Uterus (tissue), 4 donors: ENCODE measurements at places on chromosomes 2 and 18.

DNA sequence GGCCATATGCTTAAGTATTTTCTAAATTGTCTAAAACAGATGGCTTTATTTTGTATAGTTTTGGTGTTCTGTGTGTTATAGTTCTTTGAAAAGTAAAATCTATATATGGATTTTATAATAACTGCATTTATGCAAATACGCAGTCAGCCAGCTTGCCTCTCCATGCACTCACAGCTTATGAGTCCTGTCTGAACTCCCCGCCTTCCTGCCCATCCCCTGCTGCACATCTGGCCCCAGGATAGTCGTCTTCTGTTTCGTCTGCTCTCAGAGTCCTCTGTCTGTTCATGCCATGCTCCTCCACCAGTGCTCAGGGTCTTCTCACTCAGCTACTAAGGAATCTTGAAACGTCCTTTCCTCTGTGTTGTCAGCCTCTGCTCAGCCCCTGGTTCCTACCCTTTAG lies 28.2 kb upstream of the ANKRD62 start:
- H3K27me3 ChIP-seq, result no peaks in the 10 kb centered on the region
- no peaks in the 10 kb centered on the region for H3K36me3 ChIP-seq
- no peak overlapping the region for H3K4me3 ChIP-seq
- H3K4me1 ChIP-seq, result no peaks in the 10 kb centered on the region

GRCh38 chr2:1607236-1607920 lies 136.9 kb downstream of the PXDN start:
- no peaks in the 10 kb centered on the region for H3K27me3 ChIP-seq
- H3K27ac ChIP-seq, result no peak overlapping the region
- H3K4me1 ChIP-seq, result no peaks in the 10 kb centered on the region

DNA sequence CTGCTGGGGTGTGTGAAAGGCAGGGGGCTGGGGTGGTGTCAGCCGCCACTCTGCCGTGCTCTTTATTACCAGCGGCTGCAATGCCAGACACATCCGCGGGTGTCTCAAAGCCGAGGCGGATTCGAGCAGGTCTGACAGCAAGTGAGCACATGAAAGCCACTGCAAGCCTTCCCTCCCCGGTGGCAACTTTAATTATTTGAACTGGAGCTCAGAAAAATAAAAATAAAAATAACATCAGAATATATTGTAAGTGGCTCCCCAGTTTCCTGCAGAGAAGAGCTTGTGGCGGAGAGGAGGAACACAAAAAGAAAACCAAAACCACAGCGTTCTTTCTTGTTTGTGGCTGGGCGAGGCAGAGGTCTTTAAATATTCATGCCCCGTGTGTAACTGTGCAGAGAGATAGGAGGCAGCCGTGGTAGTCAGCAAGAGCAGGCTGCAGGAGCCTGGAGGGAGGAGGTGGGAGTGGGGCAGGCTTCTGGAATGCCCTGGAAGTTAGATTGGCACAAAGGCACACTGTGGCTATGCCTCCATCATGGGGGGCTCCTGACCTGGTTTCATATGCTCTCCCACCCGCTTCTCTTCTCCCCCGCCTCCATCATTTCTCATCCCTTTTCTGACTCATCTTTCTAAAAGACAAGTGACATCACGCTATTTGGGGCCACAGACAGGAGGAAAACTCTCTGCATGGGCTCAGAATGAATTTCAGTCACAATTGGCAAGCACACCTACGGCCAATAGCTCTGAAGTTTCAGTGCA lies 199.8 kb downstream of the CLIP4 start:
- H3K4me3 ChIP-seq, result no peak overlapping the region
- DNase-seq, result no peak
- H3K27me3 ChIP-seq, result no peaks in the 10 kb centered on the region
- no peaks in the 10 kb centered on the region for H3K36me3 ChIP-seq

- H3K4me1 ChIP-seq, result no peaks in the 10 kb centered on the region
- no peaks in the 10 kb centered on the region for H3K36me3 ChIP-seq
- no peak for DNase-seq
- no peaks in the 10 kb centered on the region for H3K27me3 ChIP-seq
- H3K27ac ChIP-seq, result no peak overlapping the region
These were observed 23.3 kb downstream of the CTAGE1 start for GRCh38 chr18:22394428-22394827.

DNA sequence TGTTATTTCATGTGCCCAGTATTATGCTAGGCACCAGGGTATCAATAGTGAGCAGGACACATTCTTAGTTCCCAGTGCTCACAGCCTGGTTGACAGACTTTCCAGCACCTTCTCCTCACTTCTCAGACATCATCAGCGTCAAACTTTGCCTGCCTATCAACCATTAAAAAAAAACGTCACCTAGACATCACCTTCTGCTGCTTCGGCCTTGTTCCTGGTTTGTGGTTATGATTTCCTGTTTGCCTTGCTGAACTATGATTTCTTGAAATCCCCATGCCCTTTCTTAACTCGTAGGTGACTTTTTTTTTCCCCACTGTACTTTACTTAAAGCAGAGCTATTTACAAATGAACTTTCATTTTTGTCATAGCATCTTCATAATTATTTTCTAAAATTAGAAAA lies 60.4 kb upstream of the NABP1 start:
- DNase-seq, result no peak
- no peaks in the 10 kb centered on the region for H3K36me3 ChIP-seq
- H3K4me1 ChIP-seq, result no peaks in the 10 kb centered on the region
- H3K27ac ChIP-seq, result no peak overlapping the region
- H3K4me3 ChIP-seq, result no peak overlapping the region

DNA sequence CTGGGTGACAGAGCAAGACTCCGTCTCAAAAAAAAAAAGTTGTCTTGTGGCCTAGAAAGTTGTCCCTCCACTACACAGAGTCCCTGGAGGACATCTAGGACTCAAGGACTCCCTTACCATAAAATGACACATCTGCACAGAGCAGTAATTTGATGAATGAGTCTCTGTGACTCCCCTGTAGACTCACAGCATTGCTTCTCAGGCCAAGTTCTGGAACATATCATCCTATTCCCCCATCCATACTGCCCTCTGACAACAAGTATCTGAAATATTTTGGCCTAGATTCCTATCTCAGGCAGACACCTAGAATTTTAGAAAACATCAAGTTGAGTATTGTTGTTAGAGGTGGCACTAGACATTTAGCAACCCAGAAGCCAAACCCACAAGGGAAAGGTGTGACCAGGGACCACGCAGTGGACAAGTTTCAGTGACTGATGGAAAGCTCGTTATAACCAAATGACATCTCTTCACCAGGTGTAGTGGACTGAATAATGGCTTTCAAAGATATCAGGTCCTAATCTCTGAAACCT lies 97.9 kb upstream of the ATP8B1 start:
- no peak for DNase-seq
- H3K4me1 ChIP-seq, result no peaks in the 10 kb centered on the region
- H3K36me3 ChIP-seq, result no peaks in the 10 kb centered on the region
- H3K4me3 ChIP-seq, result no peak overlapping the region

GRCh38 chr18:48627216-48627615 lies 88.4 kb downstream of the CTIF start:
- no peaks in the 10 kb centered on the region for H3K4me1 ChIP-seq
- no peaks in the 10 kb centered on the region for H3K27me3 ChIP-seq
- H3K4me3 ChIP-seq, result no peak overlapping the region
- no peaks in the 10 kb centered on the region for H3K36me3 ChIP-seq
- no peak overlapping the region for H3K27ac ChIP-seq

- no peaks in the 10 kb centered on the region for H3K27me3 ChIP-seq
- no peak overlapping the region for H3K4me3 ChIP-seq
- no peaks in the 10 kb centered on the region for H3K36me3 ChIP-seq
- no peak overlapping the region for H3K27ac ChIP-seq
- no peak for DNase-seq
These were observed 117.6 kb downstream of the PMAIP1 start for GRCh38 chr18:60017371-60017770.

DNA sequence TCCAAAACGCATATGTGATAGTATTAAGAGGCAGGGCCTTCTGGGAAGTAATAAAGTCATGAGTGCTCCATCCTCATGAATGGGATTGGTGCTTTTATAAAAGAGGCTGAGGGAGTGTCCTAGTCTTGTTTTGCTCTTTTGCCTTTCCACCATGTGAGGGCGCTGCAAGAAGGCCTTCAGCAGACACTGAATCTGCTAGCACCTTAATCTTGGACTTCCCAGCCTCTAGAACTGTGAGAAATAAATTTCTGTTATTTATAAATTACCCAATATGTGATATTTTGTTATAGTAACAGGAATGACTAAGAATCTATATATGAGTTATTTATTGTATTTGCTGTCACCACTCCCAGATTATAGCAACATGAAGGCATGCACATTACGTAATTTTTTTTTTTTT lies 63.5 kb downstream of the PLA2R1 start:
- no peak overlapping the region for H3K27ac ChIP-seq
- H3K4me3 ChIP-seq, result no peak overlapping the region
- no peaks in the 10 kb centered on the region for H3K36me3 ChIP-seq
- H3K27me3 ChIP-seq, result no peaks in the 10 kb centered on the region

GRCh38 chr18:72648481-72648960 lies 104.4 kb upstream of the CBLN2 start:
- H3K4me1 ChIP-seq, result no peaks in the 10 kb centered on the region
- DNase-seq, result no peak
- no peaks in the 10 kb centered on the region for H3K36me3 ChIP-seq
- H3K27ac ChIP-seq, result no peak overlapping the region

DNA sequence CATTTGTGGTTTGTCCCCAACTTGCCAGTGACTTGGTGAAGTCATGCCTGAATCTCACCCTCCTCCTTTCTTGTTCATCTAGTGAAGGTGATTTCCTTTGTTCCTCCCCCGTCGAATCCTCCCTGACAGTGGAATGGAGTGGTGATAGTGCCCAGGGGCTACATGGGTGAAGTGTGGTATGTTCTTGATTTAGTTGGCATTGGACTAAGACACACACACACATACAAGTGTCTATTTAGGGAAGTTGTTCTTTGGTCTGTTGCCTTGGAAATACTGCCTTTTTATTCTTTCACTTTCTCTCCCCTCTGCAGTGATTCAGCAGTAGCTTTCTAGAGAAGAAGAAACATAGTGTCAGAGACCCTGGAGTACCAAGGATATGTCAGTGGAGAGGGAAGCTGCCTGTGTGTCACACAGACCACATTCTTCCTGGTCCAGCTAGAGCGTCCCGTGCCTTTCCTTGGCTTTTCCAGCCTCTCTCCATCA lies 10.9 kb downstream of the INPP4A start:
- no peak for DNase-seq
- H3K4me1 ChIP-seq, result no peaks in the 10 kb centered on the region

DNA sequence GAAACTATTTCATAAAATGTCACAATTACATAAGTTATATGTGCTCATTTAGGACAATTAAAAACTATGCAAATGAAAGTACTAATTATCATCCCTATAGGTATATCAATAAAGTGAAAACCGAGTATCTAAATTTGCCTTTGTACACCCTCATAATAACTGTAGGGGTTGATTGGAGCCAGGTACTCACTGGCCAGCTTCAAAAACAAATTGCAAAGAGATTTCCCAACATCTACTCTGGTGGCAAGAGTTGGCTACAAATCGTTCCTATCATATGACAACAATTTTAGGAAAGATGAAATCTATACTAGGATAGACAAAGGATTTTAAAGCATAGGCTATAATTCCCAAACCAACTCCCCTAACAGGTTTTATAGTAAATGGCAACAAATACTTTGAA lies 556.4 kb downstream of the LRRTM4 start:
- no peak overlapping the region for H3K4me3 ChIP-seq
- no peaks in the 10 kb centered on the region for H3K36me3 ChIP-seq
- no peak overlapping the region for H3K27ac ChIP-seq
- no peak for DNase-seq

DNA sequence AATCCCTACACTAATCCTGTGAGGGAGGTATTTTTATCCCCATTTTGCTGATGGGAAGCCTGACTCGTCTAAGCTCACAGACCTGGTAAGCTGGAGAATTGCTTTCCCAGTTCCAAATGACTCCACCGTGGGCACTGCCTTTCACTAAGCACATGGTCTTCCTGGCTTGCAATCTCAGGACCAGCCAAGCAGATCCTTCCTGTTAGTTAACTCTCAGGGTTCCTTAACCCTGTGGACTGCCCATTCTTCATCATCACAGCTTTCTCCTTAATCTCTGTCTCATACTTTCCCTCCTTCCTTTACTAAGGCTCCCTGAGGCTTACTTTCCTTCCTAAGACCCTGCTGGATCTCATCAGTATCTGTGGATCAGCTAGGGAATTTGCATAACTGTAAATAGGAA lies 122.2 kb upstream of the ZEB2 start:
- H3K4me3 ChIP-seq, result no peak overlapping the region
- H3K36me3 ChIP-seq, result no peaks in the 10 kb centered on the region
- no peaks in the 10 kb centered on the region for H3K27me3 ChIP-seq

DNA sequence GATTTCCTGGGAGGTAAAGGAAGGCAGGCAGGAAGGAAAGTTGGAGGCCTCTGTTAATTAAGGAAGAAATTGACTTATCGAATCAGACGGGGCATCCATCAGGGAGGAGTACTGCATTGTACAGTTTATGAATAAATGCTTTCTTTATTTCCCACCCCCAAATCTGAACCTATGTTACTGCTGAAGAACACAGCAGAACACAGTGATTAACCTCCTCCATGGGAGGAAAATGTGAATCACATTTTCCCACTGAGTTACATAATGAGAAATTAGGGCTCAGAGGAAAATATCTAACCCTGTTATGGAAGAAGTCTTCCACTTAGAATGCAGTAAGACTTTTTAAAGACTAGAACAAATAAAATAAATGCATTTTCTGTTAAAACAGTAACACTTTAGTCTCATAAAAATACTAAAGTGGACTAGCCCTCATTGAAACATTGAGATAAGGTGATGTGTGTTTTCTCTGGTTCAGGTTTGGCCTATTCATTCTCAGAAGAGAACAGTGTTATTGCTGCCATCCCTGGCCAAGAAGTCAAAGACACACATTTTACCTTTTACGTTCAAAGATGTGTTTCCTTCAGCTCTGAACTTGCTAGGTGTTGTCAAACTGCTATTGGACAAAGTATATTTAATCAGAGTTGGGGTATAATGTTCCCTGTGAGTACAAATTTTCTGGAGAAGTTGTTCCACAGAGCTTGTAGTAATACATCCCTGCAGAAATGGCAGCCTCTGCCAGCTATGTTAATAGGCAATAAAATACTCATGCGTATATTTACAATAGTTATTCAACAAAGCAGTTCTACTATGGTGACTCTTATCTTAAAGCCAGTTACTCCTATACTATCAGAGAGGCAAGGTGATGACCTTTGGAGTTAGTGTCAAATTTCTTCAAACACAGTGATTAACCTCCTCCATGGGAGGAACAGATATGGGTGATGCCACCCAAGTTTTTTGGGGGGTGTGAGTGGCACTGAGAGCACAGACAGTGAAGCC lies 11.1 kb downstream of the DNAH6 start:
- H3K4me3 ChIP-seq, result no peak overlapping the region
- peak overlapping the region; percentile 44 for H3K27ac ChIP-seq
- H3K27me3 ChIP-seq, result no peaks in the 10 kb centered on the region
- no peaks in the 10 kb centered on the region for H3K4me1 ChIP-seq

DNA sequence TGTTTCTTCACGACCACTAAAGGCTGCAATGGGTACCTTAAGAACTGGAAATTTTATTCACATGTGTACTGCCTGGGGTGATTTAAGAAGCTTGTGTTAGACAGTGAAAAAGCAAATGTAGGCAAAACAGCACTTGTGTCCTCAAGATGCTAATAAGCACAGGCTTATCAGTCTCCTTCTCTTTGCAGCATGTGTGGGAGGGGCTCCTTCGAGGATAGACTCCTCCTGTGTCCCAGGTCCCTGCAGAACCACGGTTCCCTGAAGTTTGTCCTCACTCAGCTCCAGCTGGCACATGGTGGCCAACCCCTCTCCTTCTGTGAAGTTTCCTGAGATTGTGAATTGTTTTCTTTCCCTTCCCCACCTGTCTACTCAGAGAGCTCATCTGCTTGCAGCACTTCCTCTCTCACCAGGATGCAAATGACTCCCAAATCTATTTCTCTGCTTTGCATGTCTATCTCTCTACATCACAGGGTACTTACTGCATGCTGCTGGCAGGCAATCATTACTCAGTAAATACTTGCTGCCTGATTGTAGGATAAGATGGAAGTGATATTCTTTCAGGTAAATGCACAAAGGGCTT lies 589.6 kb upstream of the KLHL29 start:
- H3K4me3 ChIP-seq, result no peak overlapping the region
- no peaks in the 10 kb centered on the region for H3K4me1 ChIP-seq
- H3K27ac ChIP-seq, result no peak overlapping the region
- no peaks in the 10 kb centered on the region for H3K27me3 ChIP-seq
- DNase-seq, result no peak
